Activated T-helper 1 cell treated with Interleukin-2 at 50 U/mL for 16 hours (primary cell): ENCODE measurements at places on chromosomes 6 and 20.

GRCh38 chr6:99612551-99613408 lies 6.1 kb downstream of the PRDM13 start:
- DNase-seq, result no peak

- no peak for DNase-seq
These were observed 90.7 kb upstream of the CCDC28A start for GRCh38 chr6:138682704-138683527.

GRCh38 chr6:75466636-75467035 lies 27.0 kb downstream of the FILIP1 start:
- DNase-seq, result no peak

DNA sequence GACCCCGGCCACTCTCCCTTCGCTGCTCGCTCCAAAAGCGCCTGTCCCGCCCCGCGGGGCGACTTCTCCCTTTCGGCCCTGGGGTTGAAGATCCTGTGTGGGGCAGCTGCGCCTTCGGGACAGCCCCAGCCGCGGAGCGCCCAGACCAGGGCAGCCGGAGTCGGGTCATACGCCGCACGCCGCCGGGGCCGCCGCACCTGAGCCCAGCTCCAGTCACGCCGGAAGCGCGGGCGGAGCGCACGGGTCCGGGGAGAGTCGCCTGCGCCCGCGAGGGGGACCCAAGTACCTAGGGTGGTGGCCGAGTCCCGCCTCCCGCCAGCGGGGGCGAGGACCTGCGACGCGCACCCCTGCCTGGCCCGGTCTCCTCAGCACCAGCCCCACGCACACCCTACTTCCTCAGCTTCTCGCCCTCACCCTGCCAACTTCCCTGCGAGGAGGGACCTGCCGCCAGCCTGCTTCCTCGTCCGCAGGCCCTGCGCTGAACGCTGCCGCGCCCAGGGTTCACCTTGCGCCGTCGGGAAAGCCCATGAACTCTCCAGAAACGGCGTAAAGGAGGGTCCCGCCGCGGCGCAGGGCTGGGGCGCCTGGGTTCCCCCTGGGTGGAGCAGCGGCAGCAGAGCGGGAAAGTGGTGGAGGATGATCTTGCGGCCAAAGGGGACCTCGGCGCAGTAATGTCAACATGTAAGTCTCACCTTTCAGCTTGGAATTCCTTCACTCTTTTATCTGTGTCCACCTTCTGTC lies at the start of gene ADGRG6:
TSS of gene ADGRG6 (plus strand) at position 357 of the 741 bp plus-strand sequence. CDS start at position 680, 323 bp downstream.
- DNase-seq, result peak; percentile 5

- DNase-seq, result no peak
These were observed 110.3 kb upstream of the BACH2 start for GRCh38 chr6:90406957-90407356.

GRCh38 chr6:13761361-13762036 lies 49.9 kb upstream of the RANBP9 start:
- no peak for DNase-seq

DNA sequence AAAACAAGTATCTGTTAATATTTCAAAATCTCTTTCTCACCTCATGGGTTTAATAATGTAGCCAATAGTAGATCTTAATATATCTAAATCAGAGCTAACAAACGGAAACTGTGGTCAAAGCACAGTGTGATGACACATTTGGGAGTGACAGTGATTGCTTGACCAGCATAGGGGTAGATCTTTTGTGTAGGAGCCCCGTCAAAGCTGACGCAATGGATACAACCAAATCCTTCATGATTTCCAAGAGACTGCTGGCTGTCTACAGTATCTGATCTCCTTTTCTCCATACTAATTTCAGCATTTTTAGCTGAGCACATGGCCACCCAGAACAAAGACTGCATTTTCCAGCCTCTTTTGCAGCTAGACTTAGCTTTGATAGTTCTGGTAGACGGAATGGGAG lies 299.3 kb upstream of the ECI2 start:
- no peak for DNase-seq

GRCh38 chr20:33130568-33131061 lies 37.3 kb upstream of the BPIFA2 start:
- DNase-seq, result no peak

- DNase-seq, result no peak
These were observed 9.8 kb downstream of the MAPK13 start for GRCh38 chr6:36139991-36140710.

DNA sequence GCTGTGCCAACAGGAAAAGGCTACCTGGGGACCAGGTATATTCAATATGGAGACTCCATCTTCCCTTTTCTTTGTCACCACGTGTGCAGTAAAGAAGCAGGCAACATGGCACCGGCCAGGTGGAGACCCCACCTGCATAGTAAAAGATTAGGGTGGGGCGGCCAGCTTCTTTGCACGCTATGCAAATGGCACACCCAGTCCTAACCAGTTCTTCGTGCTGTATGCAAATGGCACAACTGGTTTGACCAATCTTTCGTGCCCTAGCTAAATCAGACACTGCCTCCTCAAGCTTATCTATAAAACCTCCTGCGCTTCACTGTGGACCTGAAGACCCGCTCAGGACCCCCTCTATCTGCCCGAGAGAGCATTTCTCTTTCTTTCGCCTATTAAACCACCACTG lies 88.8 kb upstream of the EZR start:
- no peak for DNase-seq

GRCh38 chr6:143549949-143550268 lies 38.4 kb upstream of the FUCA2 start:
- DNase-seq, result no peak

DNA sequence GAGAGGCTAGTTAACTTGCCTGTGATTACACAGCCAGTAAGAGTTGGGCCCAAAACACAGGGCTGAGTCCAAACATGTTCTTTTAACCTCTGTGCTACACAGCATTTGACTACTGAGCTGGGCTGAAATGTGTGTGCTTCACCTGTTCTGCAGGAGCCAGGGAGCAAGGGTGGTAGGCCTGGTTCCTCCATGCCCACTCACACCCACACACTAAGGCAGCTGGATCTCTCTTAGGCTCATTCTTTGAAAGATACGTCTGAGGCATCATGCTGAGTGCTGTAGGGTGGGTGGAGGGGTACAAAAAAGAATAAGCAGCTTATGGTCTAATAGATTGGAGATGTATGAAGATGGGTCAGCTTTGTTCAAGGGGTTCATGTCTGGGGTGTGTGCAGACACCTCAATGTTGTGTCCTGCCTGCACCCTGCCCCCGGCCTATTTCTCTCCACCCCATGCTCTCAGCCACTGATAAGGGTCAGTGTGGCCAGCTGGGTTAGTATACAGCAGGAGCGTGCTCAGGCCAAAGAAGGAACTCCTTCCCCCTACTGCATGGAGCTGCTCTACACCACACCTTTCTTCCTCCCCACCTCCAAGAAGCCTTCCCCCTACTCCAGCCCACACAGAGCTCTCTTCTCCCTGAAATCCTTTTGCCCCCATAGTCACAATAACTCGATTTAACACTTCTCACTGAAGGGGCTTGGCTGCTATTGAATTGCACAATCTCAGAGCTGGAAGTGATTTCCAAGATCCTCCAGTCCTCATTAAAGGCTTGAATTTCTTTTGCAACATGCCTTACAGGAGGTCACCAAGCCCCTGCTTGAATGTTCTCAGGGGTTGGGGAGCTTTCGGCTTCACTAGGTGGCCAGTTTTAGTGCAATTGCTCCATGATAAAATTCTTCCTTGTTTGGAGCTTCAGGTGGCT lies 3.4 kb downstream of the PPP2R5D start:
- no peak for DNase-seq

DNA sequence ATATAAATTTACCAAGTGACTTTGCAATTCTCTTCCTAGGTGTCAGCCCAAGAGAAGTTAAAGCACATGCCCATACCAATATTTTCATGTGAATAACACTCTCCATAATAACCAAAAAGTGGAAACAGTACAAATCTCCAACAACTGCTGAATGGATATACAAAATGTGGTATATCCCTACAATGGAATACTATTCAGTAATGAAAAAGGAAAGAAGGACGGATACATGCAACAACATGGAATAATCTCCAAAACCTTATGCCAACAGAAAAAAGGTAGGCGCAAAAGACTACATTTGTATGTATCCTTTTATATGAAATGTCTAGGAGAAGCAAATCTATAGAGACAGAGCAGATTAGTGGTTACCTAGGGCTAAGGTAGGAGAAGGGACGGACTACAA lies 487.7 kb upstream of the ID4 start:
- DNase-seq, result no peak

- no peak for DNase-seq
These were observed 5.8 kb upstream of the ADAM33 start for GRCh38 chr20:3687655-3688054.
